Lung (tissue), 17 donors: ENCODE measurements at places on chromosomes 3 and 15. TPM values are rescaled to one million over a fixed set of nuclear protein-coding genes. Genes with fewer than 3 reads are reported as not detected.

GRCh38 chr3:147509448-147509847 is 100.3 kb downstream of the ZIC1 start:
- DNase-seq, result no peak

GRCh38 chr3:11060500-11061251 is 68.1 kb downstream of the SLC6A1 start:
- DNase-seq, result peak; percentile 52

- DNase-seq, result no peak
These were observed 21.5 kb downstream of the TTC21A start for GRCh38 chr3:39128951-39129350.

Gene IDH3A
- 55.0 TPM for total RNA-seq

Gene TRH
- total RNA-seq, result not detected
